ENCODE measurements at places on chromosomes 5 and 9. TPM values are rescaled to one million over a fixed set of nuclear protein-coding genes. Genes with fewer than 3 reads are reported as not detected.

Gene TTC23L
- 1.1 TPM for polyA plus RNA-seq

- no peak for DNase-seq
These were observed 545.8 kb downstream of the CSNK1G3 start for GRCh38 chr5:124057724-124058231.

DNA sequence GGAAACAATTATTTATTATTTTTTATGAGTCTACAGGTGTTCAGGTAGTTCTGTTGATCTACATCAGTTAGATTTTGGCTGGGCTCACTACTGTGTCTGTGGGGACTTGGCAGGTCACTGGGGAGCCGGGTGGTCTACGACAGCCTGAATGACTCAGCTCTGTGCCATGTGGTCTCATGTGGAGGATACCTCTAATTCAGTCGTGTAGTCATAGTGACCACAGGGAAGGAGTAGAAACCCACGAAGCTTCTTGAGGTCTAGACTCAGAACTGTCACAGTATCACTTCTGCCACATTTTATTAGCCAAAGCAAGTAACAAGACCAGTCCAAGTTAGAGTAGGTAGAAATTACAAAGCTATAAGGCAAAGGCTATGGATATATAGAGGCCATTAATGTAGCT is 64.7 kb upstream of the GRAMD2B start:
- no peak for DNase-seq

Gene RGS7BP
- 1.1 TPM for polyA plus RNA-seq

Gene IFNA13
- 0.12 TPM for polyA plus RNA-seq

Gene ACER2
- polyA plus RNA-seq = 3.5 TPM

DNA sequence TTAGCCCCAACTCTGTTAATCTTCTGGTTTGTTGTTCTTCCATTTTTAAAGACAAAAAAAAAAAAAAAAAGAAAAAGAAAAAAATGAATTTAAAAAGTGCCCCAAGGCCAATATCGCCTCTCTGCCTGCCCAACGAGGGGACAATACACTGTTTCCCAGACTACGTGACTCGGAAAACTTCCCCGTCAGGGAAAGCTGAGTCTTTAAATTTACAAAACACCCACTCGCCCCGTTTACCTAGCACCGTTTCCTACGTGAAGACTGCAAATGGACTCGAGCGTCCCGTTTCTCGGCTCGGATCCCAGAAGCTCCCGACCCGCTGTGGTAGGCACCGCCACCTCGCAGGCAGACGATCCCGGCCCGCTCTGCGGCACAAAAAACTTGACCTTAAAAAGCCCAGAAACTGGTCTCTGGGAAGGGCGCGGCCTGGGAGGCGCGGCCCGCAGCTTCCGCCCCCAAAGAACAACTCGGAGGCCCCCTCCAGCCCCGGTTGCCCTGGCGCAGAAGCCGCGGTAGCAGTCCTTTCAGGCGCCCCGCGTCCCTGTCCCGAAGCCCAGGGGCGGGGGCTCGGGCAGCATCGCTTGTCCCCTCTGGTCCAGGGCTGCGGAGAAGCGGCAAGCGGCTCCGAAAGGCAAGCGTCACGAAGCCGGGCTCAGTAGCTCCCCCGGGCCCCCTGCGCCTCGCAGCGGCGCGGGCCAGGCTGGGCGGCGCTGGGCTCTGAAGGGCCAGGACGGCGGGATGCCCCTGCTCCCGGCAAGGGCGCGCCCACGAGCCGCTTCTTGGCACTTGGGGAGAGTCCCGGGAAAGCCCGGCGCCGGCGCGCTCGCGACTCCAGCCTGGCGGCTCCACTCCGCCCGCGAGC is at the start of gene GCNT4:
TSS of gene GCNT4 (minus strand) at position 367 of the 862 bp plus-strand sequence. CDS start 22,521 bp downstream, outside the sequence.
- DNase-seq = no peak

Gene SHLD3
- polyA plus RNA-seq = 6.1 TPM

DNA sequence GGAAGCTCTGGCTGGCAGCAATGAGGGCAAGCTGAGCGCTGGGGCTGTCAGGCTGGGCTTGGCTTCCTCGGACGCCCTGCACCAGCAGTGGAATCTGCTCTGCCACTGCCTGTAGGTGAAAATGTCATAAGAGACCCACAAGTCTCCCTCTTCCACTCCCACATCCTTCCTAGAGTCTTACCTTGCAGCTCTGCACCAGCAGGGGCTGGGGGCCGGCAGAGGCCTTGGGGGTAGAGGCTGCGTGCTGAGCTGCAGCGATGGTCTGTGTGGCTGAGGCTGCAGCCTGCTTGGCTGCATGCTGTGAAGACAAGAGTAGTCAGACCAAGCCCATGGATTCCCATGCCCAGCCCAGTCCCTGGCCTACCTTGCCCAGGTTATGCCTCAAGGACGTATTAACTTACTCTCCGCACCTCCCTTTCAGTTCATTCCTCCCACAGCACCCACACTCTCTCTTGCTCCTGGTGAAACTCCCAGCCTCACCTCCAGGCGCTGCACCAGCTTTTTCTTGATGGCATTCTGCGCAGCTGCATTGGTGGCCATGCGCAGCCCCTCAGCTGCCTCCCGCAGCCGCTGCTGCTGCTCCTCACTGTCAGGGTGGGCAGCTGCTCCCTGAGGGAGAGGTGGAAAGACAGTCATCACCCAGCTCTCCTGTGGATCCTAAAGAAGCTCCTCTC is 17.3 kb downstream of the TLN1 start:
- DNase-seq = no peak

Gene B4GALT1
- 120 TPM for polyA plus RNA-seq

Gene RLN1
- polyA plus RNA-seq = not detected

- DNase-seq = no peak
These were observed 18.7 kb upstream of the PIK3R1 start for GRCh38 chr5:68196876-68197275.

GRCh38 chr9:100167915-100168654 is 69.0 kb downstream of the INVS start:
- DNase-seq = no peak

Gene PPP1R26
- polyA plus RNA-seq = 15.3 TPM

Gene SPOCK1
- 6.3 TPM for polyA plus RNA-seq

GRCh38 chr5:154858972-154859871 is 795 bp downstream of the CNOT8 start:
- peak; percentile 68 for DNase-seq

DNA sequence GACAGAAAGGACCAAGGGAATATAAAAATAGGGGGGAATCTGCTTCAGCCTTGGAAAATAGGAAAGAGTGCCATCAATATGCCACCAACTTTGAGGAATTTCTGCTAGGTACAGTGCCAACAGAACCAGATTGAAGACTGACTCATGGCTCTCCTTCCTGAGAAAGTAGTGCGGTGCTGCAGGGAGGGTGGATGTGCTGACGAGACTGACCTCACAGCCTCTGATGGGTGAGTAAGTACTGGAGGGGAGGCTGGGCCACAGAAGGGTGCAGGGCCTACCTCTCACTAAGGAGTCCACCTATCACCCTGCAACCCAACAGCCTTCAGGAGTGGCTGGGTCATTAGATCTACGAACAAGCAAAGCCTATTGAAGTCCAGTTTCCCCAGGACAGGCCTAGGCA is 187.6 kb downstream of the GABBR2 start:
- no peak for DNase-seq

Gene SPINK4
- 82.4 TPM for polyA plus RNA-seq

DNA sequence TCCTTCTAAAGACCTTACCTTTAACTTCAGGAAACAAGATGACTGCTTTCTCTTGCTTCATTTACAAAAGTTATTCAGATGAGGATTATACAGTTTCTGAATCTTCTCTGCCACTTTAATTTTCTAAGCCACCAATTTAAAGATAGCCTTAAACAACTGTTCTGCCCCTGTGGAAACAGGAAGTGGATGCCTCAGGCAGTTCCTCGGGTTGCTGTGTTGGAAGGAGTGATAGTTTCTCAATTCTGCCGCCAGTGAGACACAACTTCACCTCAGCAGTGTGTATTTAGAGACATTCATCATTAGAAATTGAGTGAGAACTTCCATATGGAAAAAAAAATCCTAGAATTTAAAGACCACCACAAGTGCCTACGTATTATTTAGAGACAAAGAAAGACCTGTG is 475.1 kb upstream of the WWC1 start:
- no peak for DNase-seq

DNA sequence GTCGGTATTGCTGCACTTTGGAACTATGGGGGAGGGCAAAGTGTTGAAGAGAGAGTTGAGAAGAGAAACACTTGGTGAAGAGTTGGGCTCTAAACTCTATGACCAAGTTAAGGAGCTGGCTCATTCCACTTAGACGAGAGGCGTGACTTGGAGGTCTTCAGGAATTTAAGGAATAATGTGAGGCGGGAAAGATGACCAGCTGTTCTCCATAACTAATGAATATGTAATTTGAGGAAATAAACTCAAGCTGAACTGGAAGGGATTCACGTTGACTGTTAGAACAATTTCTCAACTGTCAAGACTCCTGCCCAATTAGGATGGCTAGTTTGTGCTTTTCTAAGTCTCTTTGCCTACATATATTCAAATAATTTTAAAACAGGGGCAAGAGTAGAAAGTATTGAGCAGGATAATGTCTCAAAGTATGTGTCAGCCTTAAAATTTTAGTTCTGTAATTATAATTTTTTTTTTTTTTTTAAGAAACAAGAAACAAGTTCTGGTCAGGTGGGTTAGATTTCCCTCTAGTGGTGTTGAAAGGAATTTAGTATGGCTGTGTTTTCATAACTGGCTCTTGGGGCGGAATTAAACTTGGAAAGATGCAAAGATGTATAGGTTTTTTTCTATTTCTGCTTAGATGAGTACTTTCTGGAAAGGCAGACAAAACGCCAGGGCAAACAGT is 33.4 kb downstream of the TMEM252 start:
- no peak for DNase-seq

Gene SH3TC2
- polyA plus RNA-seq = 0.72 TPM

GRCh38 chr5:13519131-13519530 is 425.4 kb downstream of the DNAH5 start:
- no peak for DNase-seq

DNA sequence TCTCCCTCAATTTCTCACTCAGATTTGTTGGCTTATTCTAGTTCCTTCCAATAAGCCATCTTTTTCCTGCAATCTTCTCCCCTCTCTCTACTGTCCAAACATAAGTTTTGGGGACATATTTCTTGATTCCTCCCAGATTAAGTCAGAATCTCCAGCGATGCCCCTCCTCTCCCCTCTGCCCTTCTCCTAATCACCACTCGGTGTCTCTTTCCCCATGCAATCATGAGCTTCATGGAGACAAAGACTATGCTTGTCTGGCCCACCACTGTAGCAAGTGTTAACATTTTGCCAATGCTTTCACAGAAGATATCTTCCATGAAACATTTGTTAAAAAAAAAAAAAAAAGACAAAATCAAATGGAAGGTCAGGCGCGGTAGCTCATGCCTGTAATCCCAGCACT is 42.4 kb downstream of the PDE6A start:
- DNase-seq = no peak

- DNase-seq = no peak
These were observed 835.5 kb downstream of the TLE4 start for GRCh38 chr9:80407220-80407619.

Gene DPH7
- 42.2 TPM for polyA plus RNA-seq

DNA sequence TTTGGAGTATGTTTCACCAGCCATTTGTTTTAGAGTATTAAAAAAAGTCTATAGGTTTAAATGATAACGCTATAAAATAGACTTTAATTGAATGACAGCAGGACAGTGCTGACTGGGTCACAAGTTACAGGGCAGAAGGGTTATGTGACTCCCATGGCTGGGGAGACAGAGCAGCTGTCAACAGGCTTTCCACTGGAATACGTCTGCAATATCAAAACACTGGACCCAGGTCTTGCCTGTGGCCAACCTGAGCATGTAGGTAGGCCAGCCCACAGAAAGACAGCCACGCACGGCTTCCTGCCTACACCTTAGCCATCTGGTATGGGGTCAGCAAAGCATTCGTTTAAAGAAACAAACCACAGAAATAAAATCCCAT is 80.7 kb downstream of the OTULIN start:
- no peak for DNase-seq

GRCh38 chr9:26566141-26566540 is 326.5 kb downstream of the CAAP1 start:
- no peak for DNase-seq

GRCh38 chr9:34998266-34998665 is 8.7 kb downstream of the DNAJB5 start:
- DNase-seq = no peak

Gene PALM2AKAP2
- 4.3 TPM for polyA plus RNA-seq

Gene DENND1A
- 29.7 TPM for polyA plus RNA-seq

GRCh38 chr5:111748304-111748763 is 8.7 kb downstream of the NREP start:
- DNase-seq = no peak

DNA sequence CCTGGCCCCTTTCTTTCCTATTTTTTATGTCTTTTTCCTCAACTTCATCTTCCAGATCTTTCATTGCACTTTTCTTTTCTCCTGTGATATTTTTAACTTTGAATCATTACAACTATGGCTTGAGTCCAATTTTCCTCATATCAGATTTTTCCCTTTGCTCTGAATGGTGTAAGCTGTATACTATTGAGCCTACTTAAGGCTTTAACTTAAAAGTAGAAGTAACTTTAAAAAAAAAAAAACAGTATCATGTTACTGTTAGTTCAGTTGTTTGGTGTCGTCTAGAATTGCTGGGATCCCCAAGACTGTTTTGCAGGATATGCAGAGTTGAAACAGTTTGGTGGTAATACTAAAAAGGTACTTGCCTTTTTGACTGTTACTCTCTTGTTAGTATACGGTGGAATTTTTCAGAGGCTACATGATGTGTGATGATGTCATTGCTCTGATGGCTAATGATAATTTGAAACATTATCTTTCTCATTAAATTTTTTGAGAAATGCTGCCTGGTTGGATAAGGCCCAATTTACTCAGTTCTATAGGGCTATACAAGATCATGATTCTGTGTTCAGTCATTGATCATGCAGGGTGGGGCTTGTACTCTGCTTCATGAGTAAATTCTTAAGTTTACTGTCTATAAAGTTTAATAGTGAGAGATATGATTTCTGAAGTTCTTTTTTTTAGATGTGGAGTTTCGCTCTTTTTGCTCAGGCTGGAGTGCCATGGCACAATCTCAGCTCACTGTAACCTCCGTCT is 8.8 kb downstream of the NAA35 start:
- DNase-seq = no peak

GRCh38 chr9:73065439-73065838 is 86.2 kb upstream of the ANXA1 start:
- no peak for DNase-seq

- no peak for DNase-seq
These were observed 76.0 kb downstream of the VAV2 start for GRCh38 chr9:133916159-133916541.

DNA sequence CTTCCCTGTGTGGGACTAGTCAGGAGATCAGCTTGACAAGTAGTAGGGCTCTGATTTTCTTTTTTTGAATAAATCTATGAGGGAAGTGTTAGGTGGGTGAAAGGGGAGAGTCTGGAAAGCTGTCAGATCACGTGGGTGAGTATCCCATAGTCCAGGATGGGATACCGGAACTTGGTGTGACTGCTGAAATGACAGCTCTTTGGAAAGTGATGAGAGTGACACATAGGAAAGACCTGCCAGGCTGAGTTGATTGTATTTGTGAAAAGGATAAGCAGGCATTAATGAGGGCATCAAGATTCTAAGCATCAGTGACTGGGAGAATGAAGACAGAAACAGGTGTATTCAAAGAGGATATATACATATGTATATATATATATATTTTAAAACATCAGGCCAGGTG is 35.6 kb downstream of the ACTBL2 start:
- no peak for DNase-seq

DNA sequence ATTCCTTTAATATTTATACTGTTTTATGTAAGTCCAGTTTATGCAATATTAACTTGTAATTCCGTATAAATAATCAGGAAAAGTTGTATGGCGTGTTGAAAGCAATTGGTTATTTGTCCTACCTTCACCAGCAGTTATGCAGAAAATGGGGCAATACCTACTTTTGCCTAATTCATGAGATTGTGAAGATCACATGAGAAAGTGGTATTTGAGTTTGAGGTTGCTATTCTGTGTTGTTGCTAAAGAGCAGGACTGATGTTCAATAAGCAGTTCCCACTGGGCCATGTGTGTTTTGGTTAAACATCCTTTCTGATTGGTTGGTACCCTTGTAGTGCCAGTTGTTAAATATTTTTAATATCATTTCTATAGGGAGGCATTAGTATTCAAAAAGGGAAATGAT is 3.2 kb downstream of the TGFBR1 start:
- no peak for DNase-seq

Data from large intestine (tissue), 12 donors.